ENCODE measurements at places on chromosomes 6 and 20.

- no peak for DNase-seq
These were observed 33.2 kb downstream of the DNAAF9 start for GRCh38 chr20:3374296-3374695.

DNA sequence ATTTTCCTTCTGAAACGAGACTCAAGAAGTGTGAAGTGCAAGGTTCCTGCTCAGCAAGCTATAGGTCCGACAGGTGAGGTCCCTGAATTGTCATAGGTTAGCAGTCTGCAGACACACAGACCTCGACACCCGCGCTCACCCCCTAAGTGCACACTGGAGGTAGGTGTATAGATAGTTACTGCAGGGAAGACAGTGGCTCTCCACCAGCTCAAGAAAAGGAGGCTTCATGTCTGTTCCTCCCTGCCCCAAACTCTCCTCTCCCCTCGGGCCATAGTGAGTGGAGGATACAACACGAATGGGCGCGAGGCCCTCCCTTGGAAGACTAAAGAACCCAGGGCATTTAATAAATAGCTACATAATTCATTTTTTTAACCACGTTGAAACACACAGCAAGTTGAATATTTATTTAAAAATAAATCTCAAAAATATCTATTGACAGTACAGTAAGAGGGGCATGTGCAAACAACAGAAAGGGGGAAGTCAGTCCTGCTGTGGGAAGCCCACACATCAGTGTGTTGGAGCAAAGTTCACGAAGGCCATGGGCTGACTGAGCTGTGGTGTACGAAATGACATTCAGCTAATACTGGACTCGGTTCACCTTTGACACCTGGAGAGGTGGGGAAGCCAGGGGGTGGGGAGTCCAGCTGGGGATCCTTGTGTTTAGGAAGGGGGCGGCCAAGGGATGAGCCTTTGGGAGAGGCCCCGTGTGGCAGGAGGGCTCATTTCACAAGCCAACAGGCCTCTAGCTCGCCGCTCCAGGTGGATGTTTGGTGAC is 10.7 kb downstream of the SPATA2 start:
- no peak for DNase-seq

- DNase-seq: no peak
These were observed 406.5 kb downstream of the BTBD9 start for GRCh38 chr6:38233161-38233791.

DNA sequence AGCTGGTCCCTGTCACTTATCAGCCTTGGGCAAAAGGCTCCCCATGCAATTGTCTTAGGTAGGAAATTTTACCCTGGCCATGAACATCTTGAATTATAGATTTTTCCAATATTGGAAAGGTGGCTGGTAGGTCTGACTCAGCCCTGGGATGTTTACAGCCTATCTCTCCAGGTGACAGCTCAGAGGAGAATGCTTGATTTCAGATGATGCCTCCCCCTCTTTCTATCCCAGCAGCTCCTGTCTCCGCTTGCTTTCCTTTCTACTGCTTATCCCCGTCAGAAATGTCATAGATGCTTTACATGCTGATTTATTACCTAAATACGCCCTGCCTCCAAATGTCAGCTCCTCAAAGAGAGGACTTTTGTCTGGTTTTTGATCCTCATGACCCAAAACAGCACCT is 109.6 kb downstream of the NFATC2 start:
- DNase-seq: no peak

GRCh38 chr6:169539176-169539897 is 162.5 kb downstream of the WDR27 start:
- DNase-seq: no peak

DNA sequence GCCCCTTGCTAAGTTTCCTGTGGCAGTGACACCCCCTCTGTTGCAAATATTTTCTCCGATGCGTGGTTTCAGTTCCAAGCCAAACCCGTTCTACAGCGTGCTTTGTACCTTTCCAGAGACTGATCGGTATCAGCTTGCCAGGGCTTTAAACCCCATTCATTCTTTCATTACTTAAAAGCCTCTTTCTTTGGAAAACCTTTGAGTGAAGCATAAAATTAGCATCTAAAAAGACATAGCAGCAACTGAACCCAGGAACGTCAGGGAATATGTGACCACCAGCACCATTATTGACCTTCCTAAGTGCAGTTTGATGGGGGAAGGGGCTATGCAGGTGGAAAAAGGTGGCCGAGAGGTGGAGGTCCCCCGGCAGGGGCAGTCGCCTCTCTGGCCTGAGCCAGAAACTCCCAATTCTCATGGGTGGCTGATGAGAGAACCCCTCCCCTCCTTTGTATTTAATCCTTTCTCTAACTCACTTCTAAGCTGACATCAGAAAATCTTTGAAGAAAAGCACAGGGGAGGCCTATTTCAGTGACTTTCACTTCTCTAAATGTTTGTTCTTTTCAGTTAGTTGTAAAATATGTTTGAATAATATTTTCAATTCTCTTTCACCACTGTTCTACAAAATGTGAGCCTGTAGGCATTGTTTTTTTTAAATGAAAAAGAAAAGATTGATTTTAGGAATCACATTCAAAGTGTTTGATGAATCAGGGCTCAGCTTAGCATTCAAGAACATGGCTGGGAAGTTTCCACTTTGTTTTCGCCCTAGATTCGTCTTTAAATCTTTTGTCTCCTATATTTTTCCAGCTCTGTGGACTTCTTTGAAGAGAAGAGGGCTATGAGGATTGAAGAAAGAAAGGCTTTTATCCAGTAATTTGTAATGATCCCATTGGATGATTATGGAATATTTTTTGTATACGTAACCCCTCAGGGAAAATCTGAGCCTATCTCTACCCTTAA is 89.2 kb downstream of the RSPH3 start:
- no peak for DNase-seq

- DNase-seq: no peak
These were observed 135.4 kb downstream of the FNDC1 start for GRCh38 chr6:159304641-159305040.

DNA sequence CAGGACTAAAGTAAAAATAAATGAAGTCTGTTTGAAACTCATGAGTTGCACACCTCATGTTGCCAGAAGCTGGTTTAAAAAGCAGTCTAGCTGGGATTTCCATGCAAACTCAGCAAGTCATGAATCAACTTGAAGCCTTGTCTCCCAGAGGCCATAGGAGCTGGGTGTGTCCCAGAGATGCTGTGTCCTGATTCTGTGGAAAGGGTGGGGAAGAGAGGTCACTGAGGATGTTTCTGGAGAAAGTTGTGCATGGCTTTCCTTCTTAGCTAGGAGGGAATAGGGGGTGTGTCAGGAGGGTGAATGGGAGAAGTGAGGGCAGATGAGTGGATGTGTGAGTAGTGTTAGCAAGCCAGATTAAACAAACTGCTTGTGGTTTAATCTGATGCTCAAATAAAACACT is 111.3 kb downstream of the ADAT2 start:
- DNase-seq: no peak

- DNase-seq: no peak
These were observed 8.4 kb downstream of the ARFGAP1 start for GRCh38 chr20:63280929-63281545.

DNA sequence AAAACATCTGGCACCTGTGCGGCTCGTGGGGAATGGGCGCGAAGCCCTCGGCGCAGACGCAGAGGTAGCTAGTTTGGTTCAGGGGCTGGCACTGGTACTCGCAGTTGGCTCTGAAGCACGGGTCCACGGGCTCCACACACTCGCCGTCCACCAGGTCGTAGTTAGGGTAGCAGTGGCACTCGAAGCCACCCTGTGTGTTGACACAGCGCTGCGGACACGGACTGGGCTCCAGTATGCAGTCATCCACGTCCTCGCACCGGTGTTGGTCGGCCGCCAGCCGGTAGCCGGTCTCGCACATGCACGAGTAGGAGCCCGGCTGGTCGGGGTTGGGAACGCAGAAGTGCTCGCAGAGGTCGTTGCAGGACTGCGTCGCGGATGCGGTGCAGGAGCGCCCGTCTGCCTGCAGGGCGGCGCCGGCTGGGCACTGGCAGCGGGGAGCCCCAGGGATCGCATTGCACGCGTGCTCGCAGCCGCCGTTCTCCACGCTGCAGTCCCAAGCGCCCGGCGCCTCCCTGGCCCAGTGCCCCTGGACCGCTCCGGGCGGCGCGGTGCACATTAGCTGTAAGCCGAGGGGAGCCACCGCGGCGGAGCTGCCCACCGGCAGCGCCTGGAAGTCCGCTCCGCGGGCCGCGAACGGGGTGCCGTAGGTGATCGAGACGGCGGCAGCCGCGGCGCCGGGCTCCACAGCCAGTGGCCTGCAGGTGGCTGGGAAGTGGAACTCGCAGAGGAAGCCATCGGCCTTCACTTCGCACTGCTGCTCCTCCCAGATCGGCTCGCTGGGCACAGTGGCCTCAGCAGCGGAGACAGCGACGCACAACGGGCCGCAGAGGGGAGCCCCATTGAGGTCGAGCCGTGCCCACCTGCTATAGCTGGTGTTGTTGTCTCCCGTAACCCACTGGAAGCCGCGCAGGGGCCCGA is 930 bp downstream of the THBD start:
- DNase-seq: no peak

DNA sequence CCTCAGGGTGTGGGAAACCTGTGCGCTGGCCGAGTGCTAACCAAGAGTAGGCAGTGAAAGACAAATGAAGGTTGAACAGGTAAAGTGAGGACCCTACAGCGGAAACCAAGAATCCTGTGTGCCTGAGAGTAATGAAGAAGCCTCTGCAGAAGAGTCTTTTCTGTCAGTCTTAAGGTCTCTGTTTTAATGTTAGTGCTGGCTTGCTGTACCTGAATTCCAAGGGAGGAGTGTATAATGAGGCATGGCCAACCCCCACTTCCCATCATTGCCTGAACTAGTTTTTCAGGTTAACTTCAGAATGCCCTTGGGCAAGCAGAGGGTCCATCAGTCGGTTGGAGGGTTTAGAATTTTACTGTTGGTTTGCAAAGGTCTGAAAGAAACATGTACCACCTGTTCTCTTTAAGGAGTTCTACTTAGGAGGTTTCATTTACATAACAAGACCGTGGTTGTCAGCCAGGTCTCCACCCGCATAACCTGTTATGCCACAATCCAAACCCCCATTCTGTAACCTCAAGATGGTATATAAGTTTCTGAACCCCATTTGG is 589 bp upstream of the PDCD2 start:
- no peak for DNase-seq

DNA sequence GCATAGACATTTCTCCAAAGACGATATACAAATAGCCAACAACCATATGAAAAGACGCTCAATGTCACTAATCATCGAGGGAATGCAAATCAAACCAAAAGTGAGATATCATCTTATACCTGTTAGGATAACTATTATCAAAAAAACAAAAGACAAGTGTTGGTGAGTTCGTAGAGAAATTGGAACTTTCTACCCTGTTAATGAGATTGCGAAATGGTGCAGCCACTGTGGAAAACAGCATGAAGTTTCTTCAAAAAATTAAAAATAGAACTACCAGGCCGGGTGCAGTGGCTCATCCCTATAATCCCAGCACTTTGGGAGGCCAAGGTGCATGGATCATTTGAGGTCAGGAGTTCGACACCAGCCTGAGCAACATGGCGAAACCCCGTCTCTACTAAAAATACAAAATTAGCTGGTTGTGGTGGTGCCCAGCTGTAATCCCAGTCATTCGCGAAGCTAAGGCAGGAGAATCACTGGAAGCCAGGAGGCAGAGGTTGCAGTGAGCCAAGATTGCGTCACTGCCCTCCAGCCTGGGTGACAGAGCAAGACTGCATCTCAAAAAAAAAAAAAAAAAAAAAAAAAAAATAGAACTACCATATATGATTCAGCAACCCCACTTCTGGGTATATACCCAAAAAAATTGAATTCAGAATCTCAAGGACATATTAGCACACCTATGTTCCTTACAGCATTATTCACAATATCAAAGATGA is 170.0 kb upstream of the ZNF184 start:
- DNase-seq: no peak

DNA sequence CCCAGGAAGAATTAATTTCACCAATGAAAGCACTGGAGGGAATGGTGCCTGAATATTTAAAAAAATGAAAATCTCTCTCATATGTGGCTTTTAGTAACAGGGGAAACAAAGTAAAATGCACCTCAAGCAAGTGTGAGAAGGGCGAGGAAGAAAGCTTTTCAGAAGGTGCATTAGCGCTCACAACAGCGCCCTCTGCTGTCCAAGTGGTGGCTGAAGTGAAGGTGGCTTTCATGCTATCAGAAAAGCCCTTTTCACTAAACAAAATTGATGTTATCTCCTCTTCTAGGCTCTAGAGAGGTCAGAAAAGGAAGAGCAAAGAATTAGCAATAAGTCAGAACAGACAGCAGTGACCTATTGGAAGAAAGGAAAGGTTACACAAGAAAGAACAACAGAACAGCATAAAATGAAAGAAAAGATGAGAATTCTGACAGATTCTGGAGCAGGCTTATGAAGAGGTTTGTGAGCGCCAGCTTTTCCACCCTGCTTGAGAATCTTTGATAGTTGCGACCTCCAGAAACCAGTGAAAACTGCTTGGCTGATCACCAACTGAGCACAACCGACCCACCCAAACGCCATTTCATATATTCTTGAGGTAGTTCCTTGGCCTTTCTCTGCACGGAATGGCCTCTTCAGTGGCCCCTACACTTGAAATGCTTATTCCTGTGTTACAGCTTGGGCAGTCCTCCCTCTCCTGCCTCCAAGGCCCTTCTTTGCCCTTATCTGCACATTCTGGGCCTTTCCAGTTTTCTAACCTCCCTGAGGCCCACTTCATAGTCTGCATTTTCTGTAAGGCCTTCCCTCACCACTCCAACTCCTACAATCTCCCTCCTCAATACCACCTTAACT is 45.3 kb downstream of the SMLR1 start:
- DNase-seq: peak; percentile 57

DNA sequence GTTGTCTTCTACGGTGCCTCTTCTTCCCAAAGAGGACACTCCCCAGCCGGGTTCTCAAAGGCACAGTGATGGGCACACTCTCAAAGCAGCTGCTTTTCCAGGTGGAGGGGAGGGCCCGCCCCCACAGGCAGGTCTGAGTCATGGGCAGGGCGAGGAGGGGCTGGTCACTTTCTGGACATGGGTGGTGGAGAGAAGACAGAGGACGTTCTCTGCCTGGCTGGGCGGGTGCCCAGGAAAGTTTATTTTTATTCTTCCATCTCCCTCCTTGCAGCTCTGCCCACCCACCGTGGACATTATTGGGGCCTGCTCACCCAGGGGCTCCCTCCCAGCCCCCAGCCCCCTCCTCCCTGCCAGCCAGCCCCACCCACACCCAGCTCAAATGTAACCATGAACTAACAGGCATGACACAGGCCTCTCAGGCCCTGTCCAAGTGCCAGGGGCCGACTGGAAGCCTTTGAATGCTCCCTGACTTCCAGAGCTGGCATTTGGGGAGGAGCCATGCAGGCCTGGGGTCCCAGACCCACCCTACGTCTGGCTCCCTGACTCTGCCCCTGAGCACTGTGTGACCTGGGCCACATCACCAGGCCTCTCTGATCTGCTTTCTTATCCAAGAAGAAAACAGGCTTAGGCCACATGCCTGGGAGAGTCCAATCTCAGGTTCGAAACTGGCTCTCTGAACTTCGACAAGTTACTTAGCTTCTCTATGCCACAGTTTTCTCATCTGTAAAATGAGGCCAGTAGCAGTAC is 8.0 kb downstream of the TGM2 start:
- no peak for DNase-seq

GRCh38 chr20:57683287-57683686 is 26.5 kb downstream of the PMEPA1 start:
- DNase-seq: no peak

All from stimulated activated CD8-positive, alpha-beta memory T cell treated with anti-CD3 and anti-CD28 coated beads, Interleukin-4, amount 100 ng/mL, for 24 hours (primary cell).